ENCODE measurements at places on chromosomes 7 and 10. TPM values are rescaled to one million over a fixed set of nuclear protein-coding genes. Genes with fewer than 3 reads are reported as not detected.

DNA sequence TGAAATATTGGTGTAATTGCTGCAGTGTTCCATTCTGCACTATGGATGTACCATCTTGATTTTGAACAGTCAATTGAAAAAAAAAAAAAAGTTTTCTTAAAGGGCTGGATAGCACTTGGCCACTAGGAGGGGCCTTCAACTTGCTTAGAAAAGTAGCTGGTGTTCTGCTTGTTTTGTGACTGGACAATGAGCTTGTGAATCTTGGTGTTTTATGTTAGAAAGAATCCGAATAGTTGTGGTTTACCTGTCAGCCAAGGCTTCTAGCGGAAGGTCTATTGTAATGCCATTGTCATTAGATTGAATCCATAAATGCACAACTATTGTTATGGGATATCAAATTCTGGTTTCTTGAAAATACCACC is 77.1 kb downstream of the BMPER start:
- no peak for DNase-seq
- H3K4me1 ChIP-seq: no peaks in the 10 kb centered on the region
- no peaks in the 10 kb centered on the region for H3K36me3 ChIP-seq
- no peak overlapping the region for H3K4me3 ChIP-seq
- no peaks in the 10 kb centered on the region for H3K27me3 ChIP-seq

- H3K36me3 ChIP-seq: no peaks in the 10 kb centered on the region
- no peaks in the 10 kb centered on the region for H3K27me3 ChIP-seq
- H3K4me1 ChIP-seq: peaks cover 2% of the 10 kb centered on the region
- no peak overlapping the region for H3K27ac ChIP-seq
- no peak for DNase-seq
Measured at GRCh38 chr7:20064974-20065862, 152.0 kb downstream of the MACC1 start.

GRCh38 chr10:72186258-72186981 is 29.4 kb upstream of the ANAPC16 start:
- H3K4me1 ChIP-seq: no peaks in the 10 kb centered on the region
- H3K27me3 ChIP-seq: no peaks in the 10 kb centered on the region
- H3K4me3 ChIP-seq: no peak overlapping the region
- H3K36me3 ChIP-seq: no peaks in the 10 kb centered on the region
- no peak for DNase-seq

DNA sequence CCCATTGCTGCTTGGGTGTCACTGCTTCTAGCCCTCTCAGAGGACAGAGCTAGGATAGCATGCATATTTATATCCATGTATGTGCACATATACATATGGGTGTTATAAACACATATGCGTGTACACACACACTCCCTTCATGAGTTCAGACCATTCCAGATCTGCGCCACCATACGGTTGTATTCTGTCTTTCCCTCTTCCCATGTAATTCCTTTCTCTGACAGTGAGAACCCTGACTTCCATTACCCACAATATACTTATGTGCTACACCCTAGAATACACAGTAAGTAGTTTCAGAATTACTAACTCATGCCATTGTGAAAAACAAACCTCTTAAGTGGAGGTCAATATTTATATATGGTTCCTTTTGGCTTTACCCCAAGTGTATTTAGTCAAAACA is 116.6 kb upstream of the SAMD8 start:
- no peak overlapping the region for H3K27ac ChIP-seq
- no peaks in the 10 kb centered on the region for H3K27me3 ChIP-seq
- no peak for DNase-seq
- H3K4me3 ChIP-seq: no peak overlapping the region
- no peaks in the 10 kb centered on the region for H3K36me3 ChIP-seq

DNA sequence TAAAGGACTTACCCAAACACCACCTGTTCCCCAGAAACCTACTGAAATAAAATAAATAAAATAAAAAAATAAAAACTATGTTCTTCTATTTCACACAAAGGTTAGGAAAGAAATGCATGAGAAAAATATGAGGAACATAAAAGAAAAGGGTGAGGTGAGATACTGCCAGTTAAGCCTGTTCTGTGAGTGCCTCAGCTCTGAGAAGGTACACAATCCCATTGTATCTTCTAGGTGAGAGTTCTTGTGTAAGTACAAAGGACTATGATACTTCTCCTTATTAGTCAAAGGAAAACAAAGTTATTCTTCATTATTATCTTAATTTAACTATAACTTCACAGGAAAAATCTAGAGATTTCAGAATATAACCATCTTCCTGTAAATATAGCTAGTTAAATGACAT is 86.0 kb downstream of the ATE1 start:
- no peaks in the 10 kb centered on the region for H3K27me3 ChIP-seq
- no peak overlapping the region for H3K27ac ChIP-seq
- H3K4me1 ChIP-seq: no peaks in the 10 kb centered on the region
- DNase-seq: no peak
- no peaks in the 10 kb centered on the region for H3K36me3 ChIP-seq

DNA sequence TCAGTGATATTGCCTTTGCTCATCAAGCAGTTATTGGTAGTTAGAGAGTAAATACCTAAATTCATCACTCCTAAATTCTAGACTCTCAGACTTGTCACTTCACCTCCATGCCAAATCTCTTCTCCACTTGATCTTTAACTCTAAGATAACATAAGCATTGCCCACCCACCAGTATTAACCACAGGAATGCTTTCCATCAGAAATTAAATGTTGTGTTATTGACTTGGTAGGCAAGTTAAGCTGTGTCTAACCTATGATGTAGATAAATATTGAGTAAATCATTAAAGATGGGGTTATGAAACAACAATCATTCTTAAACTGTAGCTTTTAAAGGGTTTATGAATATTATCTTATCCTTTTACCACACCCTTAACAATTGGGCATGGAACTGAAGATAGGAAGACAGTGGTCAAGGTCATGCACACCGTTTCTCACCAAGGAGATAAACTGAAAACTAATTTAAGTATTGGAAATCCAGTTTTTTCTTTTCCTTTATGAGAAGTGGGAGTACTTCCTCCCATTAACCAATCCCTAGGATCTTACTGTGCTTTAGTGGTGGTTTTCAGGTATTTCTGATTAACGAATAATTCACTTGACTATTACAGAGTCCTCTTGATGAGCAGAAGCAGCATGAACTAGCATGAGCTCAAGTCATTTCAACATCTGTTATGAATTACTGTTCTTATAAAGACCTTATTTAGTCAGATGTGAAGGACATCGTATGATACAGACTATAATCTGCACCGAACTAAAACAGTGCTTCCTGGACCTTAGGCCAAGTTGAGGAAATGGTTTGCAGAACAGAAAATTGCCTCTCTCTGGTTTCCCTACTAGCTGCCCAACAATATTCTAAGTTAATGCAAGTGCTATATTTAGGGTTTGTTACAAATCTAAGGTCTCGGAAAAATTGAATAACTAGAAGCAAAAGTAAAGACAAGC is 142.0 kb downstream of the LCOR start:
- H3K4me3 ChIP-seq: no peak overlapping the region
- H3K4me1 ChIP-seq: no peaks in the 10 kb centered on the region

DNA sequence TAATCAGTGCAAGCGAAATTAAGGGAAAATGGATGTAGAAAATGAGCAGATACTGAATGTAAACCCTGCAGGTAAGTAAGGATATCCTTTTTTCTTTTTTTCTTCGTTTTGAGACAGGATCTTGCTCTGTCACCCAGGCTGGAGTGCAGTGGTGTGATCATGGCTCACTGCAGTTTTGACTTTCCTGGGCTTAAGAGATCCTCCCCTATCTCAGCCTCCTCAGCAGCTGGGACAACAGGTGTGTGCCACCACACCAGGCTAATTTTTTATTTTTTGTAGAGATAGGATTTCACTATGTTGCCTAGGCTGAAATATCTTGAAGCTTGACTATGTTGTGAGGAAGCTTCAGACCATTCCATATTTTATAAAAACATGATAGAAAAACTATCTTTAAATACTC is 4.3 kb downstream of the PDCD4 start:
- H3K27me3 ChIP-seq: no peaks in the 10 kb centered on the region
- no peak overlapping the region for H3K4me3 ChIP-seq
- no peak overlapping the region for H3K27ac ChIP-seq
- H3K4me1 ChIP-seq: peaks cover 1% of the 10 kb centered on the region

Gene ANKRD2
- total RNA-seq: 0.37 TPM

Gene CCNJ
- 7.2 TPM for total RNA-seq
